ENCODE measurements at places on chromosomes 1 and 21.

DNA sequence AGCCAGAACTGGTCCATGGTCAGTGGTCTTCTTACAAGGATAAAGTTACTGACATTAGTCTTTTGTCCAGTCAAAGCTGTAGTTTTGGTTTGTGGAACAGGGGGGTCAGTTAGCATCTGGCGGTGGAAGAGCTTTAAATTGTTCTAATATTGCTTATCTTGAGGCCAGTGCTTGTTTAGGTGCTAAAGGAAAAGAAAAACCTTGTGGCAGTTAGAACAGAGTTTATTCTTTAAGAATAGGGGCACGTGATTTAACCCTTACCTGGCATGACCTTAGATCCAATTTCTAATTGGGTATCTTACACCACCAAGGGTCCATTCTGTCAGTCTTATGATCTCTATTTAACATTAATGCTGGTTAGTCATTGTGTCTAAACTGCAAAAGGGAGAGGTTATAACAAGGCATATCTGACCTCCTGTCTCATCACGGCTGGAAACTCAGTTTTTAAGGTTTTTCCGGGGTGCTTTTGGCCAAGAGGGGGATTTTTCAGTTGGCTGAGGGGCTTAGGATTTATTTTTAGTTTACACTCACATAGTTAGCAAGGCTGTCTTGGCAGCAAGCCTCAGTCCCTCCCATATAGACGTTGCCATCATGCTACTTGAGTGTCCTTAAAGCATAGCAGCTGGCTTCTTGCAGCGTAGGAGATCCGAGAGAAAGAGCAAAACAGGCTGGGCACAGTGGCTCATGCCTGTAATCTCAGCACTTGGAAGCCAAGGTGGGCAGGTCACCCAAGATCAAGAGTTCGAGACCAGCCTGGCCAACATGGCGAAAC is 60.1 kb upstream of the FAM89A start:
- no peaks in the 10 kb centered on the region for H3K27me3 ChIP-seq
- H3K4me3 ChIP-seq: no peak overlapping the region
- H3K27ac ChIP-seq: no peak overlapping the region
- H3K36me3 ChIP-seq: no peaks in the 10 kb centered on the region
- DNase-seq: no peak

DNA sequence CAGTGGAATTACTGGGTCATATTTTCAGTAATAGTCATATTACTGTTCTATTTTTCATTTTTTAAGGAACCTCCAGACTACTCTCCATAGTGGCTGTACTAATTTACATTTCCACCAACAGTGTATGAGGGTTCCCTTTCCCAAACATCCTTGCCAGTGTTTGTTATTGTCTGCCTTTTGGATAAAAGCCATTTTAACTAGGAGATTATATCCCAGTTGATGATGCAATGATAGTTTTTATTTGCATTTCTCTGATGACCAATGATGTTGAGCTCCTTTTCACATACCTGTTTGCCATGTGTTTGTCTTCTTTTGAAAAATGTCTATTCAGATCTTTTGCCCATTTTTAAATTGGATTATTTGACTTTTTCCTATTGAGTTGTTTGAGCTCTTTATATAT is 410.8 kb downstream of the TTLL7 start:
- DNase-seq: no peak
- H3K4me3 ChIP-seq: no peak overlapping the region
- H3K36me3 ChIP-seq: no peaks in the 10 kb centered on the region
- H3K4me1 ChIP-seq: no peaks in the 10 kb centered on the region
- H3K27ac ChIP-seq: no peak overlapping the region

DNA sequence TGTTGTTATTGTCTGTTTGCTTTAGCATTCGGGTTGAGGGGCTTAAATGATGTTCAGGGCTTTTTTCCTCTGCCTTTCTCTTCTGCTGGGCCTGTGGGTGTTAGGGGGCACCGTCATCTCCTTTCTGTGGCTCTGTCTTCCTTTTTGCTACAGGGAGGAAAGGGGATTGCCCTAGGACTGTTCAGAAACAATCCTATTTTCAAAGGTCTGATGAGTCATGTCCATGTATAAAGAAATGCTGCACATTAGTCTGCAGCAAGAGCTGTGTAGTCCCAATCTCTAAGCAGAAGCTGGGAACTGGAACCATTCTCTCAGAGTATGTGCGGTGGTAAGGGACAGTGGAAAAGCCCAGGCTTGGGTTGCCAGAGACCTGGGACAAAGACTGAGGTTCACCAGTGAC is 462.3 kb downstream of the OMA1 start:
- no peaks in the 10 kb centered on the region for H3K27me3 ChIP-seq
- H3K4me3 ChIP-seq: no peak overlapping the region
- no peak for DNase-seq
- H3K27ac ChIP-seq: no peak overlapping the region

DNA sequence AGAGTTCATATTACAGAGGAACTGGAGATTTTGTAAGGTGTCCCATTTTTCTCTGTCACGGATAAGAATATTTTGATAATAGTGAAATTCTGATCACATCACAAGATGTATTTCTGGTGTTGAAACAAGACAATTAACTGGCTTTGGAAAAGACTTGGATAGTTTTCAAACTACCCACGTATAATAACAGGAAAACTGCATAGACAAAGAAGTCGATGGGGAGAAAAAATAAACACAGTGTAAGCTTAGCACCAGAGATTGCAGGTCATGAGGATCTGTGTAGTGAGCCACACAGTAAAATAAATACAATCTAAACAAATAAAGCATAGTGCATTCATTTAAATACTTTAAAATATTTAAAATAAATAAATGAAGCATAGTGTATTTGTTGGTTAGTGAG is 452.3 kb upstream of the ADAMTS5 start:
- no peak overlapping the region for H3K27ac ChIP-seq
- DNase-seq: no peak
- no peaks in the 10 kb centered on the region for H3K27me3 ChIP-seq
- no peak overlapping the region for H3K4me3 ChIP-seq
- H3K4me1 ChIP-seq: no peaks in the 10 kb centered on the region
- H3K36me3 ChIP-seq: no peaks in the 10 kb centered on the region

- H3K4me1 ChIP-seq: peaks cover 51% of the 10 kb centered on the region
- no peaks in the 10 kb centered on the region for H3K27me3 ChIP-seq
- H3K36me3 ChIP-seq: peaks cover 32% of the 10 kb centered on the region
- DNase-seq: peak; percentile 57
These were observed 24.4 kb downstream of the CAP1 start for GRCh38 chr1:40064797-40065499.

- H3K36me3 ChIP-seq: no peaks in the 10 kb centered on the region
- no peaks in the 10 kb centered on the region for H3K4me1 ChIP-seq
- H3K27ac ChIP-seq: no peak overlapping the region
- no peak overlapping the region for H3K4me3 ChIP-seq
- H3K27me3 ChIP-seq: no peaks in the 10 kb centered on the region
These were observed 112.1 kb downstream of the HLCS start for GRCh38 chr21:36854391-36854790.

DNA sequence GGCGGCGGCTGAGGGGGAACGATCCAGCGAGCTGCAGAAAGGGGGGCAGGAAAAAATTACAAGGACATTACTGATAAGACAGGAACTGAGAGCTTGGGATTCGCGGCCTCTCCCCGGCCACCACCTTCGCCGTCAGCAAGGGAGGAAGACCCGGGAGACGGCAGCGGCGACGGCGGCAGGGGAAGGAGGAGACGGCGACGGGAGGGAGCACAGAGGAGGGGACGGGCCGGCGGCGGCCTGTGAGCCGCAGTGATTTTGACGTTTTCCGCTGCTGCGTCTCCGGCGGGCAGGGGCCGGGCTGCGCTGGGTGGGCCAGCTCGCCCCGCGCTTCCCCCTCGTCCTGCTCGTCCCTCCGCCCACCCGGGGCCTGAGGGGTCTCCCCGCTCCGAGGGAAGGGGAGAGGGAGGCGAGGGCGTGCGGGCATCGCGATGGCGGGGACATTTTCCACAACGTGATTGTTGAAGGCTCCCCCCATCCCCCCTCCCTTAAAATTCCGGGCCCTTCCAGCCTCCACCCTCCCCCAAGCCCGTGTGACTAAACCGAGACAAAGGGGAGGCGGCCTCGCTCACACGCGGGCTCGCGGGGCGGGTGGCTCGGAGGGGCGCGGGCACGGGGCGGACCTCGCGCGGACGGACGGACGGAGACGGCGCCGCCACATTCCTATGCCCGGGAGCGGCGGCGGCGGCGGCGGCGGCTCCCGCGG is 407 bp downstream of the CAMSAP2 start:
- no peaks in the 10 kb centered on the region for H3K27me3 ChIP-seq
- peak overlapping the region; percentile 80 for H3K27ac ChIP-seq
- peak; percentile 74 for DNase-seq
- peak overlapping the region; percentile 90 for H3K4me3 ChIP-seq
- no peaks in the 10 kb centered on the region for H3K36me3 ChIP-seq

DNA sequence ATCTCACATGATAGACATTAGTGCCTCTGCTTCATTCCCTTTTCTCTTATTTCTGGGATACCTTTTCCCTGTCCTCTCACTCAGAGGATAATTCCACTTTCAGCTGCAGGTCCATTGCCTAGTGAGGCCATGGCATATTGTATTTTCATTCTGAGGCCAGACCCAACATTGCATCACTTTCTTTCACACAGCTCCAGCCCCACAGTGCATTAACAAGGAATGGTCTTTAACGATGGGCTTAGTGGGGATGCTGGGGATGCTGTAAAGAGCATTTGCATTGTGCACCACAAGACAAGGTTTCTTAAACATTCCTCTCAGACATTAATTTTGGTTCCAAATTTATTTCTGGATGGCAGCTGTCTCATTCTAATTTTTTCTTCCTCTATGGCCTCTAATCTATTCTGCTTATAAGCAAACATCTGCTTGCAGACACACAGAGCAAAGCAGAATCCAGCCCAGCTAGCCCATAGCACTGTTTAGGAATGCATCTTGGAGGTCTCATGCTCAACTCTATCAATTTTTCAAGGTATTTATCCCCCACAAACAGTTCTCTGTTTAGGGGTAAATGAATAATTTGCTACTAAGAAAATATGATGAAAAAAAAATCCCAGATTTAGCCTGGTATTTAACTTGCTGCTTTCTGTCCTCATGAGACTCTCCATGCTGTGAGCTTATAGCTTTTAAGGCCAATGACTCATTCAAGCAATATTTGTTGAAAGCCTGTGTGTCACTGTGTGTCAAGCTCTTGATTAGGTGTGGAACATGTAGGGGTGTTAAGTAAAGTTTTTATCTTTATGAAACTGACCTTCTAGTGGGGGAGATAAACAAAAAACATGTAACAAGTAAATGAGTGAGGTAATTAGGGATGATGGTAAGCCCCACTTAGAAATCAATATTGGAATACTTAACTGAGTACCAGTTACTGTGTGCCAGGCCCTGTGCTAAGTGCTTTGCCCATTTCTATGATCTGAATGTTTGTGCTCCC is 44.5 kb upstream of the CCDC190 start:
- no peaks in the 10 kb centered on the region for H3K4me1 ChIP-seq
- H3K27ac ChIP-seq: no peak overlapping the region
- no peaks in the 10 kb centered on the region for H3K27me3 ChIP-seq

- H3K27me3 ChIP-seq: no peaks in the 10 kb centered on the region
- no peaks in the 10 kb centered on the region for H3K4me1 ChIP-seq
- no peak for DNase-seq
- no peak overlapping the region for H3K4me3 ChIP-seq
These were observed 166.6 kb downstream of the DYRK1A start for GRCh38 chr21:37532868-37533780.

- no peak for DNase-seq
- H3K4me1 ChIP-seq: no peaks in the 10 kb centered on the region
- no peaks in the 10 kb centered on the region for H3K36me3 ChIP-seq
These were observed 27.1 kb upstream of the CNIH3 start for GRCh38 chr1:224589006-224589405.

GRCh38 chr1:18237371-18237770 is 129.8 kb downstream of the IGSF21 start:
- H3K4me1 ChIP-seq: no peaks in the 10 kb centered on the region
- H3K4me3 ChIP-seq: no peak overlapping the region
- no peak for DNase-seq
- H3K27me3 ChIP-seq: peaks cover 67% of the 10 kb centered on the region

DNA sequence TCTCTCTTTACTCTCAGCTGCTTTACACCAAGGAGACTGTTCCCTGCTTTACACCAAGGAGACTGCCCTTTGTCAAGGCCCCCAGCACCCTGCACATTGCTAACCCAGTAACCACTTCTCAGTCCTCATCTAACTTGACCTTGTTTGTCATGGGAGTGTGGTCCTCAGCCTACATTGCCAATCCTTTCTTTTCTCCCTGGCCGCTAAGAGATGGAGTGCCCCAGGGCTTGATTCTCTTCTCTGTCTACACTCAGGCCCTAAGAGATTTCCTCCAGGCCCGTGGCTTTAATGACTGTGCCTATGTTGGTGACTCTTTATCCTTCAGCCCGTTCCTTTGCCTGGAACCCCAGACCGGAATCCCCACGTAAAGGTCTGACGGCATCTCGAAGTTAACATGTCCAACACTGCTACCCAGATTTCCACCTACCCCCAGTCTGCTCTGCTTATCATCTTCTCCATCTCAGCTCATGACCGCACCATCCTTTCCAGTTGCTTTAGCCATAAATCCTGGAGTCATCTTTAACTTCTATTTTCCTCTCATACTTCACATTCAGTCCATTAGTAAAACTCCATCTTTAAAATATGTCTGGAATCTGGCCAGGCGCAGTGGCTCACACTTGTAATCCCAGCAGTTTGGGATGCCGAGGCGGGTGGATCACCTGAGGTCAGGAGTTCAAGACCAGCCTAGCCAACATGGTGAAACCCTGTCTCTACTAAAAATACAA is 9.5 kb upstream of the SEMA4A start:
- H3K4me3 ChIP-seq: no peak overlapping the region
- H3K36me3 ChIP-seq: no peaks in the 10 kb centered on the region
- no peak overlapping the region for H3K27ac ChIP-seq
- peaks cover 29% of the 10 kb centered on the region for H3K4me1 ChIP-seq

DNA sequence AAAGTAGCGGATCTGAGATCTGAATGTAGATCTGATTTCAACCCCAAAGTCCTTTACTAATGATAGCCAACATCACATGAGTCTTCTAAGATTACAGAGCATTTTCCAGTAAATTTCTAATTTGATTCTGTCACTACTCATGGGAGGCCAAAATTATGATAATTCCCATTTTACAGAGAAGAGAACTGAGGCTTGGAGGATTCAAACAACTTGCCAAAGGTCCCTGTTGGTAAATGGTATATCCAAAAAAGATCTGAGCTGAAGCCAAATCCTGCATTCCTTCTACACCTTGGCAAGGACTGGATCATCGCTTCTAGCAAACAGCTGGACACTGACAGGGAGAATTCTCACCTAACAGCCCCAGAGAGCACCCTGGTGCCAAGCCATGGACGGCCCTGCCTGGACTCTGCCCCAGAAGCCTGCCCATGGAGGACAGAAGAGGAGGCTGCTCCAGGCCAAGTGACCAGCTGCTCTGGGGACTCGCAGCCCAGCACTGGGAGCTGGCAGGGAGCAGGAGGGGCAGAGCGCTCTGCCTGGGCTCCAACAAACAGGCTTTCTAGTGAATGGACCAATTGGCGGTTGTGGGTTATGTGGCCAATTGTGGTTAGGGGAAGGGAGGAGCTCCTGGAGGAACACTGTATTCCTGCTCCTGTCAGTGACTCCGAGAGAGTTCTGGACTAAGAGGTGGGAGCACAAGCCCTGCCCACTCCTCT is 6.4 kb upstream of the CSF1 start:
- peaks cover 14% of the 10 kb centered on the region for H3K4me1 ChIP-seq
- no peaks in the 10 kb centered on the region for H3K27me3 ChIP-seq
- no peak overlapping the region for H3K4me3 ChIP-seq
- H3K36me3 ChIP-seq: no peaks in the 10 kb centered on the region
- DNase-seq: no peak

Measured in MM.1S (cell line).